ENCODE measurements at places on chromosomes 2 and 18. TPM values are rescaled to one million over a fixed set of nuclear protein-coding genes. Genes with fewer than 3 reads are reported as not detected.

FER1L5 gene
- total RNA-seq: not detected

LOXHD1 gene
- total RNA-seq: 0.07 TPM

DNA sequence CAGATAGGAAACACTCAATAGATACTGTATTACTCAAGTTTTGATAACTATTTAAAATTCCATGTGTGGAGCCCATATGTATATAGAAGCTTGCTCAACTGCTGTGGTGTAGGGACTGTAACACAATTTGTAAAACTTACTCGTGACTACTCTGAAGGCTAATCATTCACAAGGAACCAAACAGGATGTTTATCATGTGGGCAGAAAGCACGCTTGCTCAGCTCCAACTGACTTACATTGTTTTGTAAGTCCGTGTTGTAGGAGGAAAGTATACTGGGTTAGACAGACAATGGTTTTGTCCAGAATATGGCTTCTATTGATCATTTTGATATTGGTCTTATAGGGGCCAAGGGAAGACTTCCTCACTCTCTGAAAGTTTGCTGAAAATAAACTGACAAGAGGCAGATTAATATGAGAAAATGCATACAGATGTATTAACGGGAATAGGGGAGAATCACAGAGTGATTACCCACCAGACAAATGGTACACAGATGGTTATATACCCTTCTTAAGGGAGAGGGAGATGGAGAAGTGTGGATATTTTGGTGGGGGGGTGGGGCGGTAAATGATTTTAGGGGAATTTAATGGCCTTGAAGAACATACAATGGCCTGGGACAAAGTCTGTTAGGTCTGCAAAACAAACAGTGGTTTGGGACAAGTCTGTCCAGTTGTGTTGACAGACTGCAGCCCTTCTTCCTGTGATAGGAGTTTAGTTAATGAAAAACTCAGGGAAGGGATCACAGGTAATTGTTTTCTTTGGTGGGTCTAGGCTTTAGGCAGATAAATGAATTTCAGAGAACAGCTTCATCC, 259.3 kb upstream of the SP5 start:
- no peak for DNase-seq

CASP8 gene
- 49.1 TPM for total RNA-seq

Measured in activated CD4-positive, alpha-beta T cell treated with anti-CD3 and anti-CD28 coated beads for 36 hours (primary cell).